ENCODE measurements at places on chromosomes 2 and 18.

- no peak for DNase-seq
Measured at GRCh38 chr2:240503375-240503774, 54.4 kb downstream of the ANKMY1 start.

GRCh38 chr2:164840930-164841718 is 499 bp downstream of the COBLL1 start:
- peak; percentile 81 for DNase-seq

- no peak for DNase-seq
Measured at GRCh38 chr2:237896956-237897355, 37.5 kb downstream of the RAMP1 start.

DNA sequence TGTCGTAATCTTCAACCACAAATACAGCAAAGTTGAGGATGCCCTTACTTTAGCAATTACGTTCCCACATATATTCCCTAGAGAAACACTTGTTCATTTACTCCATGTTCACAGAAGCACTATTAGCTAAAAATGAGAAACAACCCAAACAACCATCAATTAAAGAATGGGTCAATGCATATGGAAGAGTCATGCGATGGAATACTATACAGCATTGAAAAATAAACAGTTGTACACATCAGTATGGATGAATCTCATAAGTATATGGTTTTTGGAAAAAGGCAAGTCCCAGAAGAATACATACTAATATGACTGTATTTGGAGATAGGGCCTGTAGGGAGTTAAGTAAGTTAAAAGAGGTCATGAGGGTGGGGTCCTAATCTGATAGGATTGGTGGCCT is 6.3 kb downstream of the GPR148 start:
- DNase-seq, result no peak

- DNase-seq, result no peak
Measured at GRCh38 chr18:64982414-64983055, 768.3 kb upstream of the CDH7 start.

DNA sequence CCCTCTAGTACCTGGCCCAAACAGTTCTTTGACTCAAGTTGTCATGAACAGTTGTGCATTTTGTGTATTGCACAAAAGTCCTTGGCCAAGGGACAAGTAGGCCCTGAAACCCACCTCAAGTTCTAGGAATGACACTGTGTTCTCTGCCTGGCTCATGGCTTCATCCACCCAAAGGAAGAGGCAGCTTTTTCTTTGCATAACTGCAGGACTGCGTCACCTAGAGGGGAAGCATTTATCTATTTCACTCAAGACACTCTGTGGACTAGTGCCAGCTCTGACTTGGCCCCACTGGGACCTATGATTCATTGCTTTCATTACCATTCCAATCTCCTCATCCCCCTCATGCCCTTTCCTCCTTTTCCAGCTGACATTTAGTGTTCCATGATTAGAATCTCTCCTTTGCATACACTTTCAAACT is 119.3 kb upstream of the SIX2 start:
- no peak for DNase-seq

DNA sequence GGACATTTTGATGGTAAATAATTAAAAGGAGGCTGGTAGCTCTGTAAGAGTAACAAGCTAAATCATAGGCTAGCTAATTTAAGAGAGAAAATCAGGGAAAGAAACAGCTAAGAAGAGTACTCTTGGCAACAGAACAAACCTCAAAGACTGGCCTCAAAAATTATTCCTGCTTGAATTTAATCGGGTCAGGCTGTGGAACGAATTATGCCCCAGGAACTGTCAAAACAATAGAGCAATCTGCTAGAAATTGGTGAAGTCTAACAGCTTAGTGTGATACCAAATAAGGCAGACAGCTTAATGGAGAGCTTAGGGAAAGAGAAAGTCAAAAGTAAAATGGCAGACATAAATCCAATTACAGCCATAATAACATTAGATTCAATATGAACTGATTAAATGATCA is 215.7 kb downstream of the MREG start:
- DNase-seq, result no peak

DNA sequence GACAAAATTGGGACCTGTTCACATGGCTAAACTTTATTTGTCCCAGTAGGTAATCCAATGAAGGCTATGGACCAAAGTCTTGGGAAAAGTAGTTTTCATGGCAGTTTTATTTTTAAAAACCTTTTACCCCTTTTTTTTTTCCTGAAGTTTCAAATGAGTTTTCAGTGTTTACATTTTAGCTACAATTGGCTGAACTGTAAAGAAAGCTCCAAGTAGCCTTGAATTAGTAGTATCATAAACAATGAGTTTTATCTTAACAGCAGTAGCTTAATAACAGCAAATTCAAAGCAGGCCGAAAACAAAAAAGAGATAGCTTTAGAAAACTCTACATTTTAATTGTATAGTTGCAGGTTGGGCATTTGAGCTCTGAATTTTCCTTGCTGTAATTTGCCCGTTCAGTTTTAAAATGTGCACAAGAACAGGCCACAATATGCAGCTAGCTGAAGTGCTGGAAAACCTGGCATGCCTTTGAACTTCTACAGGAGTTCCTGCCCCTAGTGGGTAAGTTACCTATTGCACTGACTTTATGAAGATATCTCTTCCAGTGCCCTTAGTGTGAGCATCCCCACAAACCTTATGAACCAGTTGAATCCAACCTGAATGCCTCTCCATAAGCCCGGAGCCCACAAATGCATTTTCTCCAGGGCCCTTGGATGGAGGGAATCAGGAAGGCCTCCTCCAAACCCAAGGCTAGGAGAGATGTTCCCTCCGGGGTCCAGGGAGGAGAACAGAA is 106.7 kb downstream of the XRCC5 start:
- no peak for DNase-seq

DNA sequence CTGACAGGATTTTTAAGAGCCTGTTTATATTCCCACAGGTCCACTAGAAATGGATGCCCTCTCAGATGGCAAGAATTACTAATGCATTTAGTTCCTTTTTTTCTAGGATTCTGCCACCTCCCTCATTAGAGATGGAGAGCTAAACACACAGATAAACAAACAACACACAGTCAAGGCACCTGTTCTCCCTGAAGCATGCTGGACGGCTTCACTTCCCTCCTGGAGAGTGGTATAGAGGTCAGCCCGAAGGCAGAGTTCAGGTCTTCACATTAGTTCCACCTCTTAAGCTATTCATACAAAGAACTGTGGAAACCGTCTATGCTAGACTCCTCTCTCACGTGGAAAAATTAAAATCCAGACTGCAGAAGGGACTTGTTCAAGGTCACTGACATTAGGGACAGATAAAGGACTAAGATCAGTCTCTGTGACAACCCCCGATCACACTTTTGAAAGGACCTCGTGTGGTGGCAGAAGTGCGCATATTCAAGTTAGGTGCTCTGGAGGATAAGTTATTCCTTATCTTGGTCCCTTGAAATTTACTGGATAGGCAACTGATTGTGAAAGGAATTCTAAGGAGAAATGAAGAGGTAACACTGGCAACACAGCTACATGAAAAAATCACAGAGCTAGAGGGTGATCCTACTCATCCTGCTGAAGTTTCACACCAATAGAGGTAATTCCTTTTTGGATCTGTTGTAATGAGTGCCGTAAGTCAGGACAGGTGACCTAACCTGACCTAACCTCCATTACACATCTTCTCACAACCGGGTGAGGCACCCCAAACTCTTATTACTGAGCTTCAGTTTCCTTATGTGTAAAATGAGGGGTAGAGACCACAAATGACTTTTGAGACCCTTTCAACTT is 75.1 kb downstream of the SPRED2 start:
- no peak for DNase-seq

GRCh38 chr2:205741256-205741978 is 59.1 kb downstream of the NRP2 start:
- no peak for DNase-seq

GRCh38 chr2:240925191-240925567 is 19.0 kb downstream of the CROCC2 start:
- DNase-seq, result peak; percentile 2

DNA sequence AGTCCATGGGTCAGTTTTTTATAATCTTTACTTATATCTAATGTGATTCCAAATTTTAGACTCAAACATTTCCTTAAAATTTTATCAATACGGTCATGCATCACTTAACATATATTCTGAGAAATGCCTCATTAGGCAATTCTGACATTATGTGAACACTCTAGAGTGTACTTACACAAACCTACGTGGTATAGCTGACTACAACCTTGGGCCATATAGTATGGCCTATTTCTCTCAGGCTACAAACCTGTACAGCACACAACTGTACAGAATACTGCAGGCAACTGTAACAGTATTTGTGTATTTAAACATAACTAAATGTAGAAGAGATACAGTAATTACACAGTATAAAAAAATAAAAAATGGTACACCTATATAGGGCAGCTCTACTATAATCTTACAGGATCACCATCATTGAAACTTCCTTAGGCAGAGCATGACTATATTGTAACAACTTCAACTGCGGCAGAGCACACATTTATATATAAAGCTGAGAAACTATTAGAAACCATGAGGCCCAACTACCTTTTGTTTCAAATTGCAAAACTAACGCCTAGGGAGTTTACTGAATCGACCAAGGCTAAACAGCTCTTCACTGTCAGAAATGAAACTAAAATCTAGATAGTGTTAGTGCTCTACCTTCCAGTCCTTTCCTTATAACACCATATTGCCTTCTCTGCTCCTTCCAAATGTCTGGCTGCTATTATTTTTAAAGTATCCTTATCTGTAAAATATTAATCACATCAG is 6.9 kb downstream of the YES1 start:
- no peak for DNase-seq

- no peak for DNase-seq
Measured at GRCh38 chr2:15354596-15355366, 206.4 kb downstream of the NBAS start.

DNA sequence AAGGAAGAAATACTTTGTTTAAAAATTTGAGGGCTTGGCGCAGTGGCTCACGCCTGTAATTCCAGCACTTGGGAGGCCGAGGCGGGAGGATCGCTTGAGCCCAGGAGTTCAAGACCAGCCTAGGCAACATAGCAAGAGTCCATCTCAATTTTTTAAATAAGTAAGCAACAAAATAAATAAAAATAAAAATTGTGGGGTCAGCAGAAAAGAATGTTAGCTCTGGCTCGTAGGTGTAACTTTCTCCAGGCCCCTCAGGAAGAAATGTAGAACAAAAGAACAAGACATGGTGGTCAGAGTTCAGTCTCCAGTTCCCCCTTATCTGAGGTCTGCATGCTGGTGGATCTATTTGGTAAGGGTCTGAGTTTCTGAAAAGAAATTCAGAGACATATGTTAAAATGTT is 20.4 kb upstream of the PDCL3 start:
- no peak for DNase-seq

DNA sequence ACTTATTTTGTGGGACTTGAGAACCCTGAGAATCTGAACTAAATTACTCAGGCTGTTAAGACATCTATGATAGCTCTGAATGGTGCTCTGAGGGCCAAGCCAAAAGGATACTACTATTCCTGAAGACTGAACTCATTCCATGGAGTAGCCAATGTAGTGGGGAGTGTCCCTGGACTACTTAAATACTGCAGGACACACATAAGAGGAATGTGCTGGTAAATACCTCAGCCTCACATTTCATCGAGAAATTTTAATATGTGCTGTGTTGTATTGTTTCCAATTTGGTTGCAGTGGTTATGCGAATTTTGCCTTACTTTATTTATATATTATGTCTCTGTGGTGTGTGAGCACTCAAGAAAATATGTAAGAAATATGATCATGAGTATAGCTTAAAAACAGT is 264.4 kb upstream of the FIGN start:
- DNase-seq, result no peak

GRCh38 chr2:15556311-15556930 is 4.7 kb downstream of the NBAS start:
- DNase-seq, result no peak

DNA sequence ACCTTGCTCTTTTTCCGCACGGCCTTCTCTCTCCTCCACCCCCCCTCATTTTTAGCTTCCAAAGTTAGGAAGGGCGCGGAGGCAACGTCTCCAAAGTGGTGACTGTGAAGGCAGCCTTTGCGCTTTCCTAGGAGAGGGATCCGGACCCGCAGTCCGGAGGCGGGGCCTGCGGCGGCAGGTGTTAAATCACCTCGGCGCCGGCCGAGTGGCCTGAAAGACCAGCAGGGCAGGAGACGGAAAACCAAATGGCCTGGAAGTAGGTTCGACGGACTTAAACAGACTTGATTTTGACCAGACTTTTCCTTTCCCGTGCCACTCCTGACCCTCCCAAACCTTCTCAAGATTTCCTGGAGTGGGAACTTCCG is 615 bp downstream of the GORASP2 start:
- peak; percentile 68 for DNase-seq

- DNase-seq, result no peak
Measured at GRCh38 chr2:112977559-112978056, at the start of gene IL36G. IL36G (plus strand) TSS chr2:112978006; CDS start chr2:112978639, 633 bp downstream.

GRCh38 chr2:165905269-165905668 is 48.3 kb downstream of the TTC21B start:
- DNase-seq, result no peak

DNA sequence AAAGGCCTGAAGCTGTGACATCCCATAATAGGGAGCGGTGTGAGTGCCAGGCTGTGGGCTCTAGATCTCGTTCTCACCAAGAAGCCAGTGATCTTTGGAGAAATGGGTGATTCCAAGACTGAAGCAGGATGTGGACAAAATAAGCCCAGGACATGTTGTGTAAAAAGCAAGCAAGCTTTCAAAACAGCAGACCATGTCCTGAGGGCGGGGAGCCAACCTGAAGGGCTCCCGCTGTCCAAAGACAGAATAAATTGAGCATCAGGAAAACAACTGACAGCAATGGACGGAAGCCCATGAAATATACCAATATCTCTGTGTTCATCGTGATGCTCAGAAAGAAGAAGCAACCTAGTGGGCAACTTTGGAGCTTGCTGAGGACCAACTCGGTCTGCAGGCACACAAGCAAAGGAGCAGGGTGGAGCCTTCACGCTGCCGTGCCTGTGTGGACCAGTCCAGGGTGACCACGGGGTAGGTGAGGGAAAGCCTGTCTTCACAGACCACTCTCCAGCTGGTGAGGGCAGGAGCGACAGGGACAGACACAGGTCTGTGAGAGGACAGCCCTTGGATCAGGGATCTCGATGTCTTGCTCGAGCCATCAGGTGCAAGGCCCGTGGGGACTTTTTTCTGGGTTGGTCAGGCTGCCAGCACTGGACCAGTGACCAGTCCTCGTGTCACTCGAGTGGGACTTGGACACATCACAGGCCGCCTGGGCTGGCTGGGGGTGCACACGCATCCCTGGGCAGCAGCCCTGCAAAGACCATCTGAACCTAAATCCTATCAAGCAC is 21.5 kb downstream of the MTERF4 start:
- no peak for DNase-seq

DNA sequence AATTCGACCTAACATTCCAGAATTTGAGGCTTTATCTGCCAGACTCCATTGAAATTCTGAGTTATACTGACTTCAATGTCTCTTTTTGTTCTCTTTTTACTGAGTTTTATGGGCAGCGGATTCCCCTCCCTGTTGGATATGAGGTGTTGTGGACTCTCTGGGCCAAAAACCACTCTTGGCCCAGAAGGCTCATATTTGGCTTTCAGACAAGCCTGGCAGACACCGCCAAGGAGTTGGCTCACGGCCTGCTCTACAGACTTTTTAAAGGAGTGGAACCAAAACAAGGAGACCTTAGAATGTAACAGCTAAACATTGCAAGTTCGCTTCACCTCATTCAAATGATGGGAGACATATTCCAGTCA is 206.4 kb upstream of the NCKAP5 start:
- peak; percentile 18 for DNase-seq

- peak; percentile 93 for DNase-seq
Measured at GRCh38 chr18:48139431-48140347, 209.2 kb upstream of the SMAD2 start.

Data from transverse colon (tissue), 4 donors.